Right renal pelvis (tissue), 4 donors: ENCODE measurements at places on chromosomes 12 and 14.

DNA sequence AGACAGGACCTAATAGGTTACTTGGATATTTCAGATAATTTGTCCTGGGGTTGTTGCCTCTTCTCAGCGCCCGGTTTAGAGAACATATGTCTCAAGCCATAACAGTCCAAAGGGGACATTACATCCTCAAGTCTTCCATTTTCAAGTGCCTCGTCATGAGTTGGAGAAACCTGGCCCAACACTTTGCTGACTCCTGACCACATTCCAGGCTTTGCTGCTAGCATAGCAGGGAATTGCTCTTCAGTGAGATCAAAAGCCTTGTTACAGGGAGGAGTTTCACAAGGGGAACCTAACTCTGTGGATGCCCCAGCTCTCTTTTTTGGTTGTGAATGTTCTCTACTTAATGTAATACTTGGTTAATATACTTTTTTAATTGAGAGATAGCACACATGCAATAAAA lies 8.2 kb upstream of the MMP19 start:
- DNase-seq: no peak

DNA sequence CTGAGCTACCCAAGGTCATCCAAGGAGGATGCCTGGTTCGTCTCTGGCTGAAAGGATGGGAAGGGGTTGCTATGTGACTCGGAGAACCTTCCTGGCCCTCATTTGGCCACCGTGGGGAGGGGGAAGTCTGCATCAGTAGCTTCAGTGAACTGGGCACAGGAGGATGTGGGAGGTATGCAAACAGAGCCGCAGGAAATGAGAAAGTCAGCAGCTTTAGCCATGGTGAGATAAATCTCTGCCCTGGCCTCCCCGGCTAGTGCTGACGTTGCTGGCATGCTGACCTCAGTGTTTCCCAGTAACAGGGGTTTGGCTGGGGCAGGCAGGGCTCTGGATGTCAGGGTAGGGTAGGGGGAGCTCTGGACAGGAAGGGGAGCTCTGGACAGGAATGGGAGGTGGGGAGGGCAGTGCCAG lies 2.3 kb upstream of the CEBPE start:
- peak; percentile 29 for DNase-seq

DNA sequence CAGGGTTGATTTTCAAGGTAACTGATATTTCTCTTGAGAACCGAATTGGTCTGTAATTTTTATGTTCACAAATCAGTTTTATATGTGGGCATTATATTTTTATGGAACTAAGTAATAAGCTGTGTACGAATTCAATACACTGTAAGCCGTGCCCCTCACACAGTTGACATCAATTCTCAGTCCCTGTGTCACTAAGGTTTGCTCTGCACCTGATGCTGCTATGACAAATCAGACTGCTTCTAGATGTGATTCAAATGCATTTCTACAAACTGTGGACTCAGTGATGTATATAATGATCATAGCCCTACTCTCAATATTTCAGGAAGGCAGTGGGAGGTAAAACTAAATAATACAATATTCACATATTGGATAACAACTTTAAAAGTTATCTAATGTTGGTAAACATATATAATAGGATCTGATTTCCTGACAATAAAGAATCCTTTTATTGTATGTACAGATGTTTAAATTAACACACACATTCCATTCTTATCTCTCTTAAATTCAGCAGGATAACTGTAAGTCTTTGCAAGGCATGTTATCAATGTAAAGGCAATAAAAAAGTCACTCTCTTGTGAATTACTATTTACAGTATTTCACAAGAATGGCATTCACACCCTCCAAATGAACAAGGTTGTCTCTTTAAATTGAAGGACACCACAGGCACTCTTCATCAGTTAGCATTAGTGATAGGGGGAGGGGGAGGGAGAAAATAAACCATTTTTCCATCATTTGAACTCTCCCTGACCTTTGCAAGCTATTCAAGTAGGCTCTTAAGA lies 87.2 kb upstream of the SOX5 start:
- DNase-seq: no peak

GRCh38 chr14:82963756-82964155 lies 1430.1 kb upstream of the SEL1L start:
- no peak for DNase-seq

DNA sequence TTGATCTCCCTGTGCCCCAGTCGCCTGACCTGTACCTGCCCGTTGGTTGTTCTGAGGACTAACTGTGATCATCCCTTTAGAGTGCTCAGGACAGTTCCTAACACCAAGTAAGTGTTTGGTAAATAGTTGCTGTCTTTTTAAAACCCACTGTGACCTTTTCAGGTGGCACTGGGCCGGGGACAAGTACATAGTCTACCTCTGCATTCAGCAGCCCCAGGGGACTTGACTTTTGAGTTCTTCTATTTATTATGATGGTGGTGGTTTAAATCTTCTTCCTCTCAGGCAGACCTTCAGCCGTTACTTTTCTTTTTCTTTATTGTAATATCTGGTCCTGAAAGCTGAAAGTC lies 38.8 kb downstream of the EVL start:
- no peak for DNase-seq

GRCh38 chr12:64627771-64628170 lies 17.5 kb downstream of the RASSF3 start:
- no peak for DNase-seq

GRCh38 chr12:109900752-109901580 lies 892 bp downstream of the TCHP start:
- no peak for DNase-seq

- DNase-seq: no peak
Measured at GRCh38 chr14:69014829-69015259, 35.7 kb upstream of the ACTN1 start.

- no peak for DNase-seq
Measured at GRCh38 chr12:113310489-113310888, 24.4 kb downstream of the SLC8B1 start.

DNA sequence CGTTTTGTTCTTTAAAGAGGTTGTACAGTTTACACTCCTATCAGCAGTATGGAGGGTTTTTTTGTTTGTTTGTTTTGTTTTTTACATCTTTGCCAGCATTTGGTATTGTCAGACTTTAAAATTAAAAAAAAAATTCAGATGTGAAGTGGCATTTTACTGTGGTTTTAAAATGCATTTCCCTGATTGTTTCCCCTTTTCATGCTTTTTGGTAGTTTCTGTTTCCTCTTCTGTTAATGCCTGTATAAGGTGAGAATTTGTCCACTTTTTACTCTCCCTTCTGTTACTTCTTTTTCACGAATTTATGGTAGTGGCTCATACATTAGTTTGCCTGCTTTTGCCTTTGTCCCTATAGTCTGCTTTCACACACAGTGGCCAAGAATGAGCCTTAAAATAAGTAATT lies 36.6 kb downstream of the MNAT1 start:
- no peak for DNase-seq

DNA sequence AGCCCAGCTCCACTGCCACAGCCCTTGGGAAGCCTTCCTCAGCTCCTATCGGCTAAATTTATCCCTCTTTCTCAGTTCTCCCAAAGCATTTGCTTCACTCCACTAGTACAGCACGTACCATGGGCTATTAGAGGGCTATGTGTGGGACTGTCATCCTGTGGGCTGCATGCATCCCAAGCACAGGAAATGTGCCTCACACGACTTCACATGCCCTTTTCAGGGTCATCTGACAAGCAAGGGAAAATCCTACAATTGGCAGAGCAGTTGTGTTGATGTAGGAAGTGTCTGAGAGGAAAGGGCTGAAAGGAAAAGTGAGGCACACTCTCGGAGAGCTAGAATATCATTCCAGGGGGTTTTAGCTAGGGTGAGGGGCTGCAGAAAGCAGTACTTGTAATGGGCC lies 47.6 kb downstream of the NINJ2 start:
- DNase-seq: no peak

- DNase-seq: no peak
Measured at GRCh38 chr12:12901158-12901791, 9.9 kb downstream of the GPRC5A start.

DNA sequence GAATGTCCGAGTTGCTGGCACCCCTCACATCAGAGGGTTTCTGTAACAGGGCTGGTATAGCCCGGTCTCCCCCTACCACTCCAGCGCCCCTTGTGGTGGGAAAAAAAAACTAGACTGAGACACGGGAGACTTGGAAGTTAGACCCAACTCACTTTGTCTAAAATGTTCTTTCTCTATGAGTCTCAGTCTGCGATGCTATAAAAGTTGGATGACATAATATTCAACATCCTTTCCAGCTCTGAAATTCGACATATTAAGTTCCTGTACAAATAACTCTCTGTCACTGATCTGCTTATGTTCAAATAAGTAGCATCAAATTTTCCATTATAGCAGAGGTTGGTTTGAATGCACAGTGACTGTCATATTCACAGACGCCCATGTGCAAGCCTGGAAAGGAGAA lies 25.7 kb upstream of the TC2N start:
- DNase-seq: no peak

GRCh38 chr14:99057576-99058083 lies 214.4 kb downstream of the BCL11B start:
- DNase-seq: no peak

- no peak for DNase-seq
Measured at GRCh38 chr12:66653796-66654195, 25.1 kb downstream of the GRIP1 start.

- DNase-seq: no peak
Measured at GRCh38 chr12:129185855-129186254, 332.6 kb downstream of the GLT1D1 start.

DNA sequence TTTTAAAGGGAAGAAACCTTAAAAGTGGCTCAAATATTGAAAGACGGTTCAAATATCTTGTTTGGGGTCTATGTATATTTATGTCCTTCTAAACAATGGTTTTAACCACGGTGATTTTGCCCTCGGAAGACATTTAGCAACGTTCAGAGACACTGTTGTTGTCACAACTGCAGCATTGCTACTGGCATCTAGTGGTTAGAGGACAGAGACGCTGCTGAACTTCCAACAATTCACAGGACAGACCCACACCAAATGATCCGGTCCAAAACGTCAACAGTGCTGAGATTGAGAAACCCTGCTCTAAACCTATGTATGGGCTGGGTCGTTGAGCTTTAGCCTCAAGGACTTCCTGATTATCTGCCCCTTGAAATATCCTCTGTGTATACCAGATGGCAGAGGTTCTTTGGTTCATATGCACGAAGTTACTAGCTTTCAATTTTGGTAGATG lies 1.7 kb downstream of the ANGEL1 start:
- no peak for DNase-seq

GRCh38 chr14:49767270-49767570 lies 733 bp upstream of the KLHDC2 start:
- DNase-seq: no peak

DNA sequence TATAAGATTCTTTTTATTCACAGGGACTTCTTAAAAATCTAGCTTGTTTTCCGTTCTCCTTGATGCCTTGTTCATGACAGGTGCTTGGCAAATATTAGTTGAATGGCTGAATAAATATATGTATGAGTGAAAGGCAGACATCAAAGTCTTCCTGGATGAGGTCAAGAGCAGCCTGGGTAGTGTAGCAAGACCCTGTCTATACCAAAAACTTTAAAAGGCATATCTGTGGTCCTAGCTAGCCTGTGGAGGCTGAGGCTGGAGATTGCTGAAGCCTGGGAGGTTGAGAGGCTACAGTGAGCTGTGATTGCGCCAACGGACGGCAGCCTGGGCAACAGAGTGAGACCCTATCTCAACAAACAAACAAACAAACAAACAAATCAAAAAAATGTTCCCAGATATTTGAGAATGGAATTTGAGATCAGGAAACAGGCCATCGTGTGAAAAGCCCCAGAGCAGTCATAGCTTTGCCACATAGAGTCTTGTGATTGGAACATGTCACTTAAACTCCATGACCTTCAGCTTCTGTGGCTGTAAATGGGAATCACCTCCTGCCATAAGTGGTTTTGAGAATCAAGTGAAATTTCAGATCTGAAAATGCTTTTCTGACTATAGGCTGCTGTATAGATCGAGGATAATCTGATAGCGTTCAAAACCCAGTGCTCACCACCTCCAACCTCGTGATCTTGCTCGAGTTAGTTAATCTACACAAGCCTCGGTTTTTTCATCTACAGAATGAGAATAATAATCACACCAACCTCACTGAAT lies 64.3 kb downstream of the ZFP36L1 start:
- DNase-seq: no peak

DNA sequence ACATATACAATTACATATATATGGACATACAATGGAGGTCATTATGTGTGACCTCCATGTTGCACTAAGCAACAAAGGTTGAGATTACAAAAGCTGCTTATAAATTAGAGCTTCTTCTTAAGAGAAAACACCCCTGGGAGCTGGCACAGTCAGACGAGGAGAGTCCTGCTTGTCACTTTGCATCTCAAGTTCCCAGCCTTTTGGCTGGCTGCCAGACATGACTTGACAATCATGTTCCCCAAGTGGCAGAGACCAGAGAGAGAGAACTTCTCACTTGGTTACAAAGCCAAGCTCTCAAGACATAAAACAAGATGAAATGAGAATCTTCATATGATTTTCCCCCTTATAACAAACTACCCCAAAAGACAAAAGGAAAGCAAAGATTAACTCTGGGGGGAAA lies 8.5 kb upstream of the SYNJ2BP start:
- no peak for DNase-seq

DNA sequence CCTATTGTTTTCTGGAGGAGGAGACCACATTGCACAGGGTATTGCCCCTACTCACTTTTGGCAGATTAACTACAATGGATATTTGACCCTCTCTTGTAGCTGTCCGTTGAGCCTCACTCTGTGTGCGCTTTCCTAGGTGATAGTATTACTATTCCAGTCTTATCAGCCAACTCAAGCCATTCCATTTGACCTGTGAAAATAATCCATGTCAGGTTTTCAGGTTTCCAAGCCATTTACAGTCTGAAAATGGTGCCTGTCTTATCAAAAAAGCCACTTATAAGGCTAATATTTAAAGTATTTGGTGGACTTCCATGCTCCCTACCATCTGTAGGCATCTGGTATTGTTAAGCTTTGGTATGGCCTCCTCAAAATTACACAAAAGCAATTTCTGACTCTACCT lies 29.6 kb upstream of the KLRD1 start:
- no peak for DNase-seq

DNA sequence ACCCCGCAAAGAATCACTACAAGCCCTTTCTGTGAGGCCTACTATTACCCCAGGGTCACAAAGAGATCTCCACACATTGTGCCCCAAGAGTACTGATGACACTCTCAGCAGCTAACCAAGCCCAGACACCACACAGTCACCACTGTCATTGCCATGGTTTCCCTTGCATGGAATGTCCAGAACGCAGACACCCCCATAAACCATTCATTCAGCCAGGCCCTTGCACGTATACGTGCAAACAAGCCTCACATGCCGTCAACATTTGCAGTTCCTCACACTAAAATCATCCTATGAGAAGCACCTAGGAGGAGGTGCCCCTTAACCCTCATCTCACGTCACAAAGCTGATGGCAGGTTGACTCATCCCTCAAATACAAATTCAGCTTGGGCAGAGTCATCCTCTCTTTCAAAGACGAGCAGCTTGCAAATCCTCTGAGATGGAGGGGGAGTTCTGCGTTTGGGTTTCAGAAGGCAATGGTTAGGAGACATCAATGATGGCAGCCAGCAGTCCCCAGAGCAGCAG lies 17.1 kb upstream of the KRT77 start:
- DNase-seq: no peak

- DNase-seq: no peak
Measured at GRCh38 chr12:39795481-39795880, 175.9 kb upstream of the ABCD2 start.

- DNase-seq: no peak
Measured at GRCh38 chr12:56280849-56281248, 14.1 kb downstream of the COQ10A start.
